Daoy (cell line): ENCODE measurements at places on chromosomes 2 and 18.

GRCh38 chr2:18998491-18998890 is 359.9 kb downstream of the OSR1 start:
- no peak for DNase-seq

GRCh38 chr2:240877460-240878340 is 9.1 kb downstream of the AGXT start:
- no peak for DNase-seq

DNA sequence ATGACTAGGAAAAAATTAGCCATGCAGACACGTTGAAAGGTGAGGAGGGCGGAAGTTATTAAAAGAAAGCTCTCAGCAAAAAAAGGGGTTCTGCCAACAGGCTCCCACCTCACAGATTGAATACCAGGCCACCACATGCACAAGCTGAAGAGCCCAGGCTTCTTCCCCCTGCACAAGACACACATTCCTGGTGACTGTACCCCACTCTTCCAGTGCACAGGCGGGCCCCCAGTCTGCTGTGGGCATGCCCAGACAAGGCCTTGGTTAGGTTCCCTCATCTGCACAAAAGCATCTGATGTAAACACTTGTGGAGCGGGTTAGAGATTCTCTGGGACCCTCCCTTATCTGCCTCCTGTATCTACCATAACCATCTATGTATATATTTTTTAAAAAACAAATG is 81.7 kb downstream of the AGPS start:
- no peak for DNase-seq

GRCh38 chr2:186339716-186340115 is 146.3 kb upstream of the ZC3H15 start:
- DNase-seq, result no peak

DNA sequence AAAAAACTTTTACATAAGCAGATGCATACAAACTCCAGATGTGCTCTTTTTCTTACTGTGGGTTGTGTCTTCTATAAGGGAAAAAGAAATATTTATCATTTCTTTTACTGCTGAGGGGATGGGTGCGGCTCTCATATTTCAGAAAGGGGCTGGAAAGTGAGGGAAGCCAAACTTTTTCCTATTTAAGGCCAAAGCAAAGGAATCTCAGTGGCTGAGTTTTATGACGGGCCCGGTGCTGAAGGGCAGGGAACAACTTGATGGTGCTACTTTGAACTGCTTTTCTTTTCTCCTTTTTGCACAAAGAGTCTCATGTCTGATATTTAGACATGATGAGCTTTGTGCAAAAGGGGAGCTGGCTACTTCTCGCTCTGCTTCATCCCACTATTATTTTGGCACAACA is at the start of gene COL3A1:
Gene COL3A1, plus strand, starts transcription at position 210 of the 400 bp plus-strand sequence. Its CDS starts 117 bp downstream, at position 327.
- DNase-seq, result no peak

GRCh38 chr2:171180229-171180930 is 19.7 kb upstream of the TLK1 start:
- no peak for DNase-seq

DNA sequence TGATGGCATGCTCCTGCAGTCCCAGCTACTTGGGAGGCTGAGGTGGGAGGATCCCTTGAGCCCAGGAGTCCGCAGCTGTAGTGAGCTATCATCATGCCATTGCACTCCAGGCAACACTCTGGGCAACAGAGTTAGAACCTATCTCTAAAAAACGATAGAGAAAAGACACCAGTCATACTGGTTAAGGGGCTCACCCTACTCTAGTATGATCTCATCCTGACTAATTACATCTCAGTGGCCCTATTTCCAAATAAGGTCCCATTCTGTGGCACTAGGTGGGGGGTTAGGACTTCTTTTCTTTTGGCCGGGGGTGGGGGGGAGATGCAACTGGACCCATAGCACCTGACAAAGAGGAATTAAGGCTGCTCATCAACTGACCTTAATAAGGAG is 163.2 kb upstream of the NCK2 start:
- no peak for DNase-seq

- no peak for DNase-seq
Observed at GRCh38 chr2:37190290-37190689, 1.8 kb upstream of the SULT6B1 start.

GRCh38 chr2:152603166-152603565 is 114.1 kb downstream of the PRPF40A start:
- DNase-seq, result no peak

GRCh38 chr2:203918264-203918663 is 18.3 kb upstream of the ICOS start:
- no peak for DNase-seq

GRCh38 chr2:64049633-64050220 is 30.5 kb upstream of the VPS54 start:
- peak; percentile 64 for DNase-seq

DNA sequence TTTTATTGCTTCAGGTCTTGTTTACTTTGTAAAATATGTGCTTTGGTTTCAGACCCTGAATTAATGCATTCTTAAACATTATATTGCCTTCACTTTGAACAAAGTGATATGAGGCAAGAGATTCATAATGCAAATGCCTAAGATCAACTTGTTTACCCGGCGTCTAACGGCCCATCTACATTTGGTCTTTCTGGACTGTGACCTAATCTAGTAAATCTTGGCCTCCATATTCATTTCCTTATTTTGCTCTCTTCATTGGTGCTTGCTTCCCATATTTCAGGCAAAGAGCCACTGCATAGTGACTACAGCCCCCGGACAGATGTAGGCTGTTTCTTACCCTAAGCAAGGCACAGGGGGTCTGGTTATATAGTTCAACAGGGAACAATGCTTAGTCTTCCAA is 53.0 kb upstream of the SLC39A10 start:
- DNase-seq, result no peak

- DNase-seq, result no peak
Observed at GRCh38 chr2:20173064-20173463, 51.9 kb downstream of the SDC1 start.

- no peak for DNase-seq
Observed at GRCh38 chr2:24815171-24815570, 21.9 kb downstream of the CENPO start.

- DNase-seq, result no peak
Observed at GRCh38 chr2:120510751-120511395, 164.9 kb downstream of the INHBB start.

- no peak for DNase-seq
Observed at GRCh38 chr18:13382954-13383827, 164.6 kb downstream of the LDLRAD4 start.
